Large intestine (tissue), 12 donors: ENCODE measurements at places on chromosomes 2 and 18. TPM values are rescaled to one million over a fixed set of nuclear protein-coding genes. Genes with fewer than 3 reads are reported as not detected.

The C18orf54 gene
- 3.6 TPM for polyA plus RNA-seq

The CPO gene
- 0.31 TPM for polyA plus RNA-seq

The SERPINB2 gene
- 0.15 TPM for polyA plus RNA-seq

The DCDC2C gene
- 0.33 TPM for polyA plus RNA-seq

The B3GNT7 gene
- polyA plus RNA-seq: 43.5 TPM

The SERPINB5 gene
- polyA plus RNA-seq: 0.16 TPM

The CABYR gene
- polyA plus RNA-seq: 3.3 TPM

The NPPC gene
- 0.87 TPM for polyA plus RNA-seq

The CCDC74B gene
- 3.1 TPM for polyA plus RNA-seq

The CTIF gene
- 15.0 TPM for polyA plus RNA-seq
